ENCODE measurements at places on chromosomes 2 and 18.

DNA sequence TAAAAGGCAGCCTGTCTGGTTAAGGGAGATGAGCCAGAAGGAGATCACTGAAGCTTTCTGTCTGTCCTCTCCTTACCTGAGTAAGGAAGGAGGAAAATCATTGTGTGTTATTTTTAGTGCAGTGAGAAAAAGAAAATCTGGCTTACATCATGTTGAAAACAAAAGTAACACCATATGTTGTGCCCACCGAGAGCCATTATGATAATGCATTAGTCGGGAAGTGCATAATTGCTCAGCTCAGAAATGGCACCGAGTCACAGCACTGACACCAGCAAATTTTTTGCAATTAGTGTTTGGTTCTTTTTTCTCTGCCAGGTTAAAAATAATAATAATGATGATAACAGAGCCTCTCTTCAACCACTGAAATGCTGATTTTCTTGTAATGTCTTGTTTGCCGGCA lies 46.6 kb downstream of the HNMT start:
- DNase-seq = no peak

DNA sequence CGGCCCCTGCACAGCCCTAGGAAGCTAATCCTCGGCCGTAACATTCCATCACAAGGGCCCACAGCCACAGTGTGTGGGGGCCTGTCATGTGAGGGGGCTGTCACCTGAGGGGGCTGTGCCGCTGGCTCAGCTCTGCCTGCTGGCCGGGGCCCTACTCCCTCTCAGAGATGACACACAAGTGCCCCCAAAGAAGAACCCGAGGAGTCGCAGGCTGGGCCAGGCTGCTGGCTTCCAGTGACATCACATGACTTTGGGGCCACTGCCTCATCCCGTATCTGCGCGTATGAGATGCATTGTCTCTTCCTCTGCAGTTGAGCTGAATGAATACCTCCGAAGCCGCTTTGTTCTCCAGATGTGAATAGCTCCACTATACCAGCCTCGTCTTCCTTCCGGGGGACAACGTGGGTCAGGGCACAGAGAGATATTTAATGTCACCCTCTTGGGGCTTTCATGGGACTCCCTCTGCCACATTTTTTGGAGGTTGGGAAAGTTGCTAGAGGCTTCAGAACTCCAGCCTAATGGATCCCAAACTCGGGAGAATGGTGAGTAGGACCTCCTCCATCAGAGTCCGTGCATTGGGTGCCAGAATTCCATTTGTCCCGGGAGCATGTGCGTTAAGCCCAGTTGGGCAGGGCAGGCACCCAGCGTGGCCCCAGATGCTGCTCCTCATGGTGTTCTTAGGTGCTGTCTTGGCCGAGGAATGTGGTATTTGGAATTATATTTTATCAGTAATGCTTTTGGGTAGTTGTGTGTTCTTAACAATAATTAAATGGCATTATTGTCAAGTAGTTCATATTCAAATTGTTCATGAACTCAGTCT lies at the start of gene CNDP1:
TSS of gene CNDP1 (plus strand) at position 351 of the 820 bp plus-strand sequence. CDS start at position 519, 168 bp downstream.
- DNase-seq = no peak

DNA sequence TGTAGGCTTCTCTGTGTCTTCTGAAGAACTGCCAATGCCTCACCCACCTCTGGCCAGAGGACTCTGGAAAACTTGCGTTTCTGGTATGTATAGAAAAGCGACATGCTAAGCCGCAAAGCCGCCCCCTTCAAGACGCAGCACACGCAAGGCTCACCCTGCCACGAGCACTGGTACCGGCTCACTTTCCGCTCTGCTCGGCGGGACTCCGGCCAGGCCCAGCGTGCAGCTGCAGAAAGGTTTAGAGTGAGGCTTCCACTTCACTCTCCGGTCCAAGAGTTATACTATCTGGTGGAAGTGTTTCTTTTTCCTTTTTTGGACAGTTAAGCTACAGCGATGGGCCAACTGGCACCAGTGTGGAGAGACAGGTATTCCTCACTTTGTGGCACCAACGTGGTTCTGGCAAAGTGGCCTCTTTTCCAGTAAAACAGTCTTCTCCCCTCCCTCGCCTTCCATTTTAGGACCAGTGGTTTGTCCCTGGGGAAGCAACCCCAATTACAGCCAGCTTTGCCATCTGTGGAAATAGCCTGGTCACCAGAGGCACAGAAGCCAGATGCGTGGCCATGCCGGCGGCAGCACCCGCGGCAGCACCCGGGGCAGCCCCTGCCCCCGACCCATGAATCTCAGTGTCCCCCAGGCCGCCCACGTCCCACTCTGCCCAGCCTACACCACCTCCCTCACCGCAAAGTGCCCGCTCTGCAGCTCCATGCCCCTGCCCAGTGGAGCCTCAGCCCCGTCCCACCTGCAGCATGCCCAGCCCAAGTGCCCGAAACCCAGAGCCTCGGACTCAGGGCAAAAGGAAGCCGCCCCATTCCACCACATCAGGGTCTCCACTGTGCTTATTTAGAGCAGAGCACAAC lies 91.6 kb upstream of the CTDP1 start:
- DNase-seq = no peak

GRCh38 chr2:173602153-173602795 lies 247.6 kb downstream of the CDCA7 start:
- no peak for DNase-seq

GRCh38 chr2:113996671-113997594 lies 107.0 kb downstream of the ACTR3 start:
- DNase-seq = no peak

GRCh38 chr2:148162871-148163270 lies 142.0 kb downstream of the MBD5 start:
- no peak for DNase-seq

DNA sequence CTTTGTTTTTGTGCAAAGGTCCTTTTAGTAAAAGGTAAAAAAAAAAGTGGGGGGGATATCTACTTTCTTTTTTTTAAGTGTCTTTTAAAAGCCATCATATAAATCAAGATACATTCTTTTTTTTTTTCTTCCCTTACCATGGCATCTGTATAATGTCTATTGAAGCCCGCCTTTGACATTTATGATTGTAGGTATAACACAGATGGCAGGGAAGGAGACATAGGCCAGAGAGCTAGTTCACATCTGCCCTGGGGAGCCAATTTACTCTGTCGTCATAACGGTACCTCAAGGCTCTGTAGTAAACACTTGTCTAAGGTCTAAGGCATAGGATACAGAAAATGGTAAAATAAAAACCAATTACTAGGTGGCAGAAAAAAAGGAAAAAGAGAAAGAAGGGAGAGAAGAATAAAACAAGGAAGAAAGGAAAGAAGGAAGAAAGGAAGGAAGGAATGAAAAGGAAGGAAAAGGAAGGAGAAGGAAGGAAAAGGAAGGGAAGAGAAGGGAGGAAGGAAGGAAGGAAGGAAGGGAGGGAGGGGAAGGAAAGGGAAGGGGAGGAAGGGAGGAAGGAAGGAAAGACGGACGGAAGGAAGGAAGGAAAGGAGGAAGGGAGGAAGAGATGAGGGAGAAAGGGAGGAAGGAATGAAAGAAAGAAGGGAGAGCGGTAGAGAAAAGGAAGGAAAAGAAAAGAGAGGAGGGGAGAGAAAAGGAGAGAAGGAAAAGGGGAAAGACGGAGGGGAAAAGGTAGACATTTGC lies 343.5 kb downstream of the RBM43 start:
- DNase-seq = no peak

GRCh38 chr2:127864877-127865276 lies 6.9 kb upstream of the POLR2D start:
- no peak for DNase-seq

GRCh38 chr2:204364860-204365535 lies 180.3 kb upstream of the PARD3B start:
- DNase-seq = no peak

- DNase-seq = no peak
Observed at GRCh38 chr18:31573051-31573450, 18.6 kb upstream of the TTR start.

DNA sequence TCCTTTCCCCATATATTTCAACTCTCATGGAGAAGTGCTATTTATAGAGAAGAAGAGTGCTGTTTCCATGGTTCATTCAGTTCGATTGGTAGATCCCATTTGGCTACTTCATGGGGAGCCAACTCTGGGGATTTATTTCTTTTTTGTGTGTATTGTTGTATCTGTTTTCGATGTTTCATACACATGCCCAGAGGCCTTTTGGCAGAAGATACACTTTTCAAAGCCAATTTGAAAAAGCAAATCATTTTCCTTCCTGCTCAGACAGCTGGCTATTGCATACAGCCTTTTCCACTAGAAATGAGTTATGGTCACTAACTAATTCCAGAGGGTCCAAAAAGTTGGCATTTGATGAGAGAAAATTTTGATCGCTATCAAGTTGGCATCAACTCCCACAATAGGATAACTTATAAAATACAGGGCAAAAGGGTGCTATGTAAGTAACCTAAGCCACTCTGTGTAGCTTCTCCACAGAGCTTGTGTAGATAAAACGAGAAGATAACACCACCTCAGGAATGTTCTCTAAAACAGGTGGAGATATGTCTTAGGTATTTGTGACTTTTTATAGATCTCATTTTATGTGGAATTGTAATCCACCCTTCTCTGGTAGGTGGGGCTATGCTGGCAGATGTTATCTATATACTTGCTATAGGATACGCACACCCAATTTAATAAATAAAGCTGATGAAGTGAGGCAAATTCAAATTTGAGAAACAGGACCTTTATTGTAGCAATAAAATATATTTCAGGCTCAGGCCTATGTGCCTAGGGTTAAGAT lies 798.5 kb downstream of the SATB2 start:
- DNase-seq = no peak

- DNase-seq = no peak
Observed at GRCh38 chr2:1743396-1744150, 742 bp downstream of the PXDN start.

- no peak for DNase-seq
Observed at GRCh38 chr2:7015007-7015950, 98.1 kb downstream of the RNF144A start.

GRCh38 chr2:69181806-69182427 lies 168.9 kb downstream of the ANTXR1 start:
- no peak for DNase-seq

DNA sequence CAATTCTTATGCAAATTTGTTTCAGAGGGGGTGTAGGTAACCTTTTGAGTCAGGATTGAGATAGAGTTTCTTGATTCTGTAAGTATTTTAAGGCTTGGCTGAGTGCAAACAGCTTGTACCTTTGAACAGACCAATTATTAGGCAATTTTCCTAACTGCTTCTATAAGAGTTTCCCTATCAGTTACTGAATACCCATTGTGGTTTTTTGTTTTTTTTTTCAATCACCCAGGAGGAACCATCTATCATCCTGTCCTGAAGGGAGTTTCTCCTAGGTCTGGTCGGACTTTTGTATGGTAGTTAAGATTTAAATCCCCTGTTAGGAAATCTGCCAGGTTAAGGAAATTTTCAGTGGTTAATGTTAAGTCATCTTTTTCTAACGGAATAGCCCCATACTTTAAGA lies 319.4 kb upstream of the SLC39A10 start:
- no peak for DNase-seq

DNA sequence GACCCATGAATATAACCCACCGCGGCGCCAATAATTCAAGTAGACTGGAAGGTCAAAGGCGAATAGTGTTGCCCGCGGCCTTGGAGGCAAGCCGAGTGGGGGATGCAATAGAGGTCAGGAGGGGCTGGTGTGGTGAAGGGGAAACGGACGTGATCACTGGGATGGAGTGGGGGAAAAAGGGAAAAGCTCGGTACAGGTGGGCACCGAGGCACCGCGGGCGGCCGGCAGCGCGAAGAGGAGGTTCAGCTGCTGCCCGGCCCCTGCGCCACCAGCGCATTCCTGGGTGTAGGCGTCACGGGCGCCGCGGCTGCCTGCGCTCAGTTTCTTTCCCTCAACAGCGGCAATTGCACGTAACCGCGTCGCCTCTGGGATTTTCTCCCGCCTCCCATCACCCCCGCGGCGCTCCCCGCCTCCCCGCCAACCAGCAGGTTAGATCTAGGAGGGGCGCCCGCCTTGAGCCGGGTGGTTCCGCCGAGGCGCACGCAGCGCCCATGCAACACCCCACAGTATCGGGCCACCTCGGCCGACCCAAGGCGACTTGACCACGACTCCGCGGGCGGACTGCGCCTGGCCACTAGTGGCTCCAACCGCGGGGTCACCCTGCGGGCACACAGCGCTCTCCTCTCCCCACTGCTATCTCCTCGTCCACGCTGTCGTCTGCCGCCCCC lies 1.5 kb downstream of the RND3 start:
- no peak for DNase-seq

DNA sequence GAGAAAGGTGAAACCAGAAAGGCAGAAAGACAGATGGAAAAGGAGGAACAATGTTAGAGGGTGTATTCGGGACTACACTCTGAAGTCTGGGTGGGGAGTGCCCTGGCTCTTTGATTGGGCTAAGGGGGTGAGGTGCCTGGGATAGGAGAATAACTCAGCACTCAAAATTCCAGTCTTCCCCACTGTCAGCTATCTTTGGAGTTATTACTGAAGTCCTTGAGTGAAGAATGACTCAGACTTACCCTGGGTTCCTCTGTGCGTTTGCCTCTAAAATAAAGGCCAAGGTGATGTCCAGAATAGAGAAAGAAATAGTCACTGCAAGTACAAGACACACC lies 151.8 kb upstream of the SERPINE2 start:
- no peak for DNase-seq

GRCh38 chr2:233081232-233081730 lies 21.1 kb downstream of the INPP5D start:
- no peak for DNase-seq

GRCh38 chr2:239238381-239238780 lies 162.4 kb downstream of the HDAC4 start:
- no peak for DNase-seq

GRCh38 chr2:235740821-235741220 lies 247.0 kb downstream of the AGAP1 start:
- DNase-seq = no peak

DNA sequence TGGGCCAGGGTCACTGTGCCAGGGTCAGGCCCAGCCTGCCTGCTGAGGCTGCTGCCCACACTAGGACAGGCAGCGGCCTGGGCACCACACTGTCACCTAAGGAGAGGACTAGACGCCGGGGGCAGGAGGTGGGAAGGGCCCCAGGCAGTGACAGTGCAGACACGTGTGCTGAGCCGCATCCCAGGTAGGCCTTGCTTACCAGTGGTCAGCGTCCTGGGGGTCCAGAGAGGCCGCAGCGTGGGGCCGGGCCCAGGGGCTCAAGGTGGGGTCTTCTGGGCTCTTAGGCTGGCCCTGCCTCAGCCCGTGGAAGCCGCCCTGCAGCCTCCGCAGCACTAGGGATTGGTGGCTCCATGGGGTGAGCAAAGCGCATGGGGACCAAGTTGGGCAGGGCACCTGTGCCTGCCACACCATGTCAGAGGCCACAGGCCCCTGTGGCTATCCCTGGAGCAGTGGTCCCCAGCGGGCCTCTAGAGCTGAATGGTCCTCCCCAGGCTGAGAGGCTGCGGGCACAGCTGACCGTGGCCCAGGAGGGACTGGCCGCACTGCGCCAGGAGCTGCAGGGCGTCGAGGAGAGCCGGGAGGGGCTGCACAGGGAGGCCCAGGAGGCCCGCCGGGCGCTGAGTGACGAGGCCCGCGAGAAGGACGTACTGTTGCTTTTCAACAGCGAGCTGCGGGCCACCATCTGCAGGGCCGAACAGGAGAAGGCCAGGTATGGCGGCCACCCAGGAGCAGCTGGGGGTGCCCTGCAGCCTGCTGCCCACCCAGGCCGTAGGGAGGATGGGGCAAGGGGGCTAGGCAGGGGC lies 35.2 kb upstream of the SNED1 start:
- no peak for DNase-seq
